ENCODE measurements at places on chromosomes 3 and 15. TPM values are rescaled to one million over a fixed set of nuclear protein-coding genes. Genes with fewer than 3 reads are reported as not detected.
A peak's percentile ranks its signal among the peaks of the same experiment; 100 is the strongest.

DNA sequence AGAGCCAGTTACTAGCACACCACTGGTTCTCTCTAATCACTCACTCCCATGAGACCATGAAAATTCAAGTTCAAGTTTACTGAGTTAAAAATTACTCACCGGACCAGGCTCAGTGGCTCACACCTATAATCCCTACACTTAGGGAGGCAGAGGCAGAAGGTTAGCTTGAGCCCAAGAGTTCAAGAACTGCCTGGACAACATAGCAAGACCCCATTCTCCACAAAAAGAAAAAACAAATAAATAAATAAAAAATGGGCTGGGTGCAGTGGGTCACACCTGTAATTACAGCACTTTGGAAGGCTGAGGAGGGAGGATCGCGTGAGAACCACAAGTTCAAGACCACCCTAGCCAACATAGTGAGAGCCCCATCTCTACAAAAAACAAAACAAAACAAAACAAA is 21.2 kb upstream of the CILP start:
- no peaks in the 10 kb centered on the region for H3K36me3 ChIP-seq
- H3K4me3 ChIP-seq = no peak overlapping the region
- H3K27me3 ChIP-seq = no peaks in the 10 kb centered on the region
- no peaks in the 10 kb centered on the region for H3K4me1 ChIP-seq

DNA sequence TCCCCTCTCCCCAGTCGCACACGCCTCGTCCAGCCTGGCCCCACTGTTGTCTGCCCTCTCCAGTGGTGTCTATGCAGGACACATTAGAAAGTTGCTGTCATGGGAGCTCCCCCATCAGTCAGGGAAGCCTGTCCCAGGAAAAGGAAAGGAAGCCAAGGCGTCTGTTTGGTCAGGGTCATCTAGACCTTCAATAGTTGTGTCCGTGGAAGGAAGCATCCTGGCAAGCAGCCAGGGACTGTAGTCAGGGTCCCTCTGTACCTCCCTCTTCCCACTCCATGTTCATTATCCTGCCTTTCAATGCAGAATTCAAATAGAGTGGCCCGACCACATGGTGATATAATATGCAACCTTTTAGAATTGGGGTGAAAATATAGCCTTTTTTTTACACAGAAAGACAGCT is 60.7 kb upstream of the RAB6B start:
- DNase-seq = no peak
- H3K27ac ChIP-seq = no peak overlapping the region
- no peaks in the 10 kb centered on the region for H3K36me3 ChIP-seq
- no peaks in the 10 kb centered on the region for H3K4me1 ChIP-seq
- no peaks in the 10 kb centered on the region for H3K27me3 ChIP-seq

DNA sequence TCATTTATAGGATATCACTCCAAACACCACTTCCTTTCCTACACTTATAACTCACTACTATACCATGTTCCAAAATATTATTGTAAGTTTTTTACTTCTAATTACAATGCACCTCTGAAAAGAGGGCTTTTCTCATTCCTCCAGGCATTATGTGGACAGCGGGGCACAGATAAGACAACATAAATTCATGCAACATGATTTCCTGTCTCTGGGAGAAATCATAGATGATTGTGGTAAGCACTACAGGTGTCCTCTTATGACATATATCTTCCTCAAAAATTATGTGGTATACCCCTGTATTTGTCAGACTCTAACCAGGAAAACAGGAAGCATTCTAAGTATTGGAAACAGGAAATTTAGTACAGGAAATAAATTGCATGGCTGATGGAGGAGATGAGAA is 45.7 kb upstream of the INO80 start:
- no peak for DNase-seq
- H3K4me3 ChIP-seq = no peak overlapping the region
- no peaks in the 10 kb centered on the region for H3K36me3 ChIP-seq
- no peaks in the 10 kb centered on the region for H3K27me3 ChIP-seq

GRCh38 chr3:64203216-64203615 is 22.1 kb downstream of the PRICKLE2 start:
- no peaks in the 10 kb centered on the region for H3K4me1 ChIP-seq
- H3K4me3 ChIP-seq = no peak overlapping the region
- DNase-seq = no peak
- H3K36me3 ChIP-seq = no peaks in the 10 kb centered on the region
- peak overlapping the region; percentile 31 for H3K27ac ChIP-seq

Gene GOLIM4
- total RNA-seq = 105 TPM

Measured in transverse colon (tissue), 4 donors.